ENCODE measurements at places on chromosomes 4 and X.

- DNase-seq: no peak
Observed at GRCh38 chr4:91963486-91963885, 340.3 kb upstream of the GRID2 start.

DNA sequence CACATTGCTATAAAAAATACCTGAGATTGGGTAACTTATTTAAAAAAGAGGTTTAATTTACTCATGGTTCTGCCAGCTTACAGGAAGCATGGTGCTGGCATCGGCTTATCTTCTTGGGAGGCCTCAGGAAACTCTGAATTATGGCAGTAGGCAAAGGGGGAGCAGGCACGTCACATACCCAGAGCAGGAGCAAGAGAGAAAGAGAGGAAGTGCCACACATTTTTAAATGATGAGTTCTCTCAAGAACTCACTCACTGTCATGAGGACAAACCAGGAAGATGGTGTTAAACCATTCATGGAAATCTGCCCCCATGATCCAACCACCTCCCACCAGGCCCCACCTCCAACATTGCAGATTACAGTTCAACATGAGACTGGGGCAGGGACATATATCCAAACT lies 10.0 kb upstream of the AFF1 start:
- DNase-seq: no peak

DNA sequence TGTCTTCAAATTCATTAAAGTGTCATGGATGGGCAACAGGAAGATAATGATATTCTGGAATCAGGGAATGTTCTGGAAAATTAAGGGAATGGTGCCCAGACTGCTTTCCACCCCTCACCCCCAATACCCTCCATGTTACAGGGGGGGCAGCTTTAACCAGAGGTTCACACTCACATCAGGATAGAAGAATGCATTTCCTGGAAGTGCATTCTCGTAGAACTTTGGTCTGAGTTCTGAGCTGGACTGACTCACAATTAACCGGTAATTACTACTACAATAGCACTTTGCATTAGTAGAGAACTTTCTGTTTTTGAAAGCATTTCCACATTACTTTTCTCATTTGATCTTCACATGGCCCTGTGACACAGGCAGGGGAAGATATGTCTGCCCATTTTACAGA lies 52.5 kb upstream of the SHISA3 start:
- no peak for DNase-seq

DNA sequence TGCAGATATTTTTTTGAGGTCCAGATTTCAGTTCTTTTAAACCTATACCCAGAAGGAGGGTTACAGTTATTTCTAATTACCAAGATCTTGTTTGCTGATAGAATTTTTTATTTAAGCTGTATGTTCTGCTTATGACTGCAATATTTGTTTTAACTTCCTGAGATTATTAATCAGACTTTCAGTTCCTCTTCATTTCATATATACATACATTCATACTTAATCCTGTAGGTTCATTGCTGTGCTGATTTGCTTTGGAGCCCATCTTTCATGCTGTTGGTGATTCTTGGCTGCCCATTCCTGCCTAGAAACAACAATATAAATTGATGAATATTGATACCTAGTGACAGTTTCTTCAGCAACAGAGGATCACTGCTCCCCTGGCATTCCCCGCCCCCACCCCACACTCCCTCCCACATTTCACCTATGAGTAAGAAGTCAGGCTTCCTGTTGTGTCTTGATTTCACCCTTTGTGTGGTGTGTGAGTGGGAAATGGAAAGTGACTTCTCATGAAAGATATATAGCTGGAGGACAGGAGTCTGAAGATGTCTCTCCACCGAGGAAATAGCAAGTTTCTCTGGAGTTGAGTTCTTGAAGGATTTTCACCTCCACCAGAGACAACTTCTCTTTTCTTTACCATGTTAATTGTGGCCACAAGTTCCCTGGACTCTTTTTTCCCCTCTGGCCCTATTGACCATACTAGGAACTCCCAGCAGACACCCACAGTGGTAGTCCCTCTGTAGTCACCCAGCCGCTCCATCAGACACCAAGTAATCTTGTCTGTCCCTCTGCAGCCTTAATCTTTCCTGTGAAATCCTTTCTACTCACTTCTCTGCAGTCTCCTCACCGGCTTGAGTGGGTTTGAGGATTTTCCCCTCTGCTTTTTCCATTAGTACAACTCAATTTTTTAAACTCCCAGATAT lies 118.4 kb downstream of the ASB9 start:
- DNase-seq: no peak

- no peak for DNase-seq
Observed at GRCh38 chrX:41981481-41982013, 58.2 kb upstream of the CASK start.

DNA sequence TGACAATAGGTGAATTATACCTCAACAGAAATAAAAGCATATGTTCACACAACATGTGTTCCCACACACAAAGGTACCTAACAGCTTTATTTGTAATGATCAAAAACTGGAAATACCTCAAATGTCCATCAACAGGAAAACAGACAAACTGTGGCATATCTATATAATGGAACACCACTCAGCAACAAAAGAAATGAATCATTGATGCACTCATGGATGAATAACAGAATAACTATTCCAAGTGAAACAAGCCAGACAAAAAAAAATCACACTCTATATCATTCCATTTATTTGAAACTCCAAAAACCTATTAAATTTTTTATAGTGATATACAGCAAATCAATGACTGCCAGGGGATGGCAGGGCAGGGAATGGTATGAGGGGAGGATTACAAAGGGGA lies 148.1 kb downstream of the PLS3 start:
- DNase-seq: no peak

GRCh38 chr4:121998024-121998423 lies 46.2 kb upstream of the TRPC3 start:
- no peak for DNase-seq

DNA sequence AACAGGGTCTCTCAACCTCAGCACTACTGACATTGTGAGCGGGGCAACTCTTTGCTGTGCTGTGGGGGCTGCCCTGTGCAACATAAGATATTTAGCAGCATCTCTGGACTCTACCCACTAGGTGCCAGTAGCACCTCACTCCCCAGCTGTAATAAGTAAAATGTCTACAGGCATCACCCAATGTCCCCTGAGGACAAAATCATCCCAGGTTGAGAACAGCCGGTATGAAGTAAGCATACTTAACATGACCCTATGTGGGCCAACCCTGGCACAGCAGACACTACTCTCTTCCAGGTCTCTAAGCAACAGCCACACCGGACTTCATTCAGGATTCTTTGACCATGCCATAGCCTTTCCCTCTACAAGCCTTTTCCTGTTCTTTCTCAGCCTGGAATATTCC lies 10.5 kb upstream of the MGST2 start:
- no peak for DNase-seq

DNA sequence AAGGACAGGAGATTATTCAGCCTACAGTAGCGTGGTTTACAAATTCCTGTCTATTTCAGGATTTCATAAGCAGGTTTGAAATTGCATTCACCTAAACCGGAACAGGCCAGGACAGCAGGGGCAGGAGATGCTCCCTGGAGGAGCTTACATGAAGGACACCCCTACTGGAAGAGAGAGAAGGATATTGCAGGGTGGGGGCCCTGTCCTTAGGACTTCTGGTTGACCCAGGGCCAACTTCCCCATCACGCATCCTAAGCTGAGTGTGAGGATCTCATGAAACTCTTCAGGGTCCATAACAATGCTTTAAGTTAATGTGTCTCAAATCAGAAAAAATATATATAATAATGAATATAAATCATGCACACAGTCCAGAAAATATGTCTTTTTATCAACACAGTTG lies 6.4 kb upstream of the DHRSX start:
- no peak for DNase-seq

DNA sequence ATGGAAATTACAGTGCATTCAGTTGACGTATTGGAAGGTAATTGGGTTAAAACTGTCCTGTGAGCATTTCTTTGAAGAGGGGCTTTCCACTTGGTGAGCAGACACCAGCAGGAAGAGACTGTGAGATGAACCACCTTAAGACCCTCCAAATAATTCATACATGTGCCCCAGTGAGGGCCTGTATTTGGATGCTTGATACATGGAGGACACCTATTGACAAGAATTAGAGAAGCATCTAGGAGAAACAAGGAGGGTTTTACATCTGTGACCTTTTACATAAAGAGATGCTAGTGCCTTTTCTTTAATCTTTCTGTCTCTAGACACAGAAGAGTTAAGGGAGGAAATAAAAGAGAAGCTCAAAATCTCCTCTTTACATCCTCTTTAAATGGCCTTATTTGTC lies 1115.3 kb upstream of the IGFBP7 start:
- no peak for DNase-seq

GRCh38 chr4:169952236-169953002 lies 73.8 kb downstream of the MFAP3L start:
- DNase-seq: no peak

GRCh38 chrX:20001588-20001987 lies 10.7 kb upstream of the BCLAF3 start:
- DNase-seq: no peak

- DNase-seq: no peak
Observed at GRCh38 chr4:102321260-102321995, 23.9 kb downstream of the SLC39A8 start.

- no peak for DNase-seq
Observed at GRCh38 chr4:144316869-144317268, 176.4 kb upstream of the GYPA start.

- no peak for DNase-seq
Observed at GRCh38 chrX:69113723-69114122, 51.5 kb downstream of the PJA1 start.

- DNase-seq: no peak
Observed at GRCh38 chr4:138177278-138177968, 64.7 kb downstream of the SLC7A11 start.

- peak; percentile 8 for DNase-seq
Observed at GRCh38 chrX:56813318-56813837, 84.3 kb downstream of the NBDY start.

GRCh38 chrX:69024931-69025330 lies 140.3 kb downstream of the PJA1 start:
- DNase-seq: no peak

GRCh38 chr4:13763707-13764106 lies 136.2 kb upstream of the BOD1L1 start:
- DNase-seq: no peak

- DNase-seq: peak; percentile 16
Observed at GRCh38 chr4:106315476-106315967, 487 bp downstream of the TBCK start.

DNA sequence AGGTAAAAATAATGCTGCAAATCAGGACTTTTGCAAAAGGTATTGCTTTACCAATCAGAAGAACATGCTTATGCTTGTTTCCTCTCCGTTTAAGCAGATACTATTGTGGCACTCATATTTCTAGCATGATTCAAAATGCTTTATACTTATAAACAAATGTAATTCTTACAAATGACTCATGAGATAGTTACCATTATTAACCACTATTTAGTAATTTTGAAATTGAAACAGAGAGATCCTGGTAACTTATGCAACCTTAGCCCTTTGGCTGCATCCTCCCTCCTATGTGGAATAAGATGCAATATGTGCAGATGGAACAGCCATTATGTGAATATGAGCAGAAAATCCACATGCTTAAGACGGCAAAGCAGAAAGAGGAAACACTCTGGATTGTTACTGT lies 164.7 kb downstream of the PCDH18 start:
- no peak for DNase-seq

GRCh38 chr4:176198316-176198903 lies 3.0 kb upstream of the SPATA4 start:
- no peak for DNase-seq

DNA sequence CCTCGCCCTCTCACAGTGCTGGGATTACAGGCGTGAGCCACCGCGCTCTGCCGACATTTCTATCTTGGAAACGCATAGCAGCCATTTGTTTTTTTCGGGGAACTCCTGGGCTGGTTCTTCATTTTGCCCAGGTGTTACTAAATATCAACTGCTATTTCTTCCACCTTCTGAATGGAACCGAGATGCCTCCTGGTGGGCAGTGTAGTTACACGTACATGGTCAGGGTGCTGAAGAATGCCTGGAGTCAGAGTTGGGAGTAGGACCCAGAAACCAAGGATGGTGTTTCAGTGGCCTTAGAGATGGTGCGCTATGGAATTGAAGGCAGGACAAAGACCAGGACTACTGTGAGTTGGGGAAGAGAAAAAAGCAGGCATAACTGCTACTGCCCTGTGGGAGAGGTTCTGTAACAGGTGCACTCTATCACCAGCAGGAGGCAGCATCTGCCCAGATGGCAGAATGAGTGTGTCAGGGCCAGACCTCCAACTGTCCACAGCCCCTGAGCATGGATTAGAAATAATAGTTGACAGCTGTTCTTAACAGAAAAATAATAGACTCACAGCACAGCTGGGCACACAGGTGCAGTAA lies 81.7 kb downstream of the ZC4H2 start:
- peak; percentile 4 for DNase-seq

GRCh38 chrX:1321674-1322073 lies 14.9 kb upstream of the IL3RA start:
- no peak for DNase-seq

GRCh38 chr4:152500275-152500674 lies 35.6 kb downstream of the FBXW7 start:
- DNase-seq: no peak

GRCh38 chrX:13934731-13935130 lies 95.0 kb downstream of the GEMIN8 start:
- no peak for DNase-seq

- no peak for DNase-seq
Observed at GRCh38 chr4:102675141-102675540, 85.6 kb downstream of the MANBA start.

DNA sequence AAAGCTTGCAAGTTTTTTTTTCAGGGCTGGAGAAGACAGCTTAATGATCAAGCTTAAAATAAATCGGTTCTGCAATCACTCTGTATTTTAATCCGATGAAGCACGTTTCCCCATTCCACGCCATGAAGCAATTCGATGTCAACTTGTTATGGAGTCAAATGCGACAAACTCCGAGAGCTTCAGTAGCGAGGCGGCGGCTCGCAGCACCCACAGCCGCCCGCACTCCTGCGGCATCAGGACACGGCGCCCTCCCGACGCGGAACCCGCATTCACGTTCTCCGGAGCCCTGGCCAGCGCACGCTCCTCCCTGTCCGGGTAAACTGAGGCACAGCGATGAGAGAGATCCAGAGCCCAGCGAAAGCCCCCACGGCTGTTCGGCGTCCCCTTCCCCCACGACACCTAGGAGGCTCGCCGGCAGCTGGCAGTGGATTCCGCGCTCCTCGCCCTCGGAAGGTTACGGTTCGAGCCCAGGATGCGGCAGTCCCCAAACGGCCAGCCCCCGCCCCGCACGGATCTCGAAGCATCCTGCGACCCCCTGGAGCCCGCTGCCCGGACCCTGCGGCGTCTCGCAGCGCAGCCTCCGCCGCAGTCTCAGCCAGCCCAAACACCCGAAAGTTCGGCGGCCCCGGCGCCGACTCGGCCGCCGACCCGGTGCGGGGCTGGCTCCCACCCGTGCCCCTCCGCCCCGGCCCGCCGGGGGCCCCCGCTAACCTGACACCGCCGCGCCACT lies 507 bp downstream of the MFAP3L start:
- no peak for DNase-seq

- no peak for DNase-seq
Observed at GRCh38 chrX:152847281-152847680, 16.4 kb downstream of the NSDHL start.

DNA sequence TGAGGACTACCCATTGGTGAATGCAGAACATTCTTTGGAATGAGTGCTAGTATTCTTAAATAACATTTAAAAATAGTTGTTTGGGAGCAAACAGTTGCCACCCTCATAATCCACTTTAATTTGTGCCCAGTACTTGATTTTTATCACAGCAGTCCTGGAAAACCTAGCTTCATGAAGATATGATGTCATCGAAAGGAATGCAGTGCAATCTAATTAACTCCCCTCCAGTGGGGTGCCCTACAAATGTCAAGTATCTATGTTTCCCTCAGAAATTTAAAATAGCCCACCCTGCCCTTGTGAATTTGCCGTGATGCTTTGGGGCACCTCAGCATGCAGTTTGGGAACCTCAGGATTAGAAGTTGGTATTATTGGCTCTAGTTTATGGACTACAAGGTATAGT lies 5.4 kb downstream of the RAB9A start:
- no peak for DNase-seq

Measured in stimulated activated CD4-positive, alpha-beta T cell treated with anti-CD3 and anti-CD28 coated beads, TNF-alpha, amount 100 ng/mL, for 24 hours (primary cell).